ENCODE measurements at places on chromosomes 12 and 14.

- DNase-seq = no peak
Measured at GRCh38 chr12:120925740-120926563, 21.8 kb upstream of the SPPL3 start.

DNA sequence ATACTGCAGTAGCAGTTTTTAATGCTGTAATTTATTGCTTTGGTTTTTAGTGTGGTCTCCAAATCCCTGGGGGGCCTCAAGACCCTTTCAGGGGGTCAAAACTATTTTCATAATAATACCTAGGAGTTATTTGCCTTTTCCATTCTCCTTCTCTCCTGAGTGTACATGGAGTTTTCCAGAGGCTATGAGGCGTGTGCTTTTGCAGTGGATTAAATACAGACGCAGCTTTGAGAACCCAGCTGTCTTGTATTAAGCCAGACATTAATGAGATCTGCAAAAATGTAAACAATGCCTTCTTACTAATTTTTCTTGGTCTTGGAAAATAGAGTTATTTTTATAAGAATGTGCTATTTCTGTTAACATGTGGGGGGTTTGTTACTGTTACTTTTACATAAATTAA is 68.6 kb downstream of the SLC25A47 start:
- DNase-seq = no peak

DNA sequence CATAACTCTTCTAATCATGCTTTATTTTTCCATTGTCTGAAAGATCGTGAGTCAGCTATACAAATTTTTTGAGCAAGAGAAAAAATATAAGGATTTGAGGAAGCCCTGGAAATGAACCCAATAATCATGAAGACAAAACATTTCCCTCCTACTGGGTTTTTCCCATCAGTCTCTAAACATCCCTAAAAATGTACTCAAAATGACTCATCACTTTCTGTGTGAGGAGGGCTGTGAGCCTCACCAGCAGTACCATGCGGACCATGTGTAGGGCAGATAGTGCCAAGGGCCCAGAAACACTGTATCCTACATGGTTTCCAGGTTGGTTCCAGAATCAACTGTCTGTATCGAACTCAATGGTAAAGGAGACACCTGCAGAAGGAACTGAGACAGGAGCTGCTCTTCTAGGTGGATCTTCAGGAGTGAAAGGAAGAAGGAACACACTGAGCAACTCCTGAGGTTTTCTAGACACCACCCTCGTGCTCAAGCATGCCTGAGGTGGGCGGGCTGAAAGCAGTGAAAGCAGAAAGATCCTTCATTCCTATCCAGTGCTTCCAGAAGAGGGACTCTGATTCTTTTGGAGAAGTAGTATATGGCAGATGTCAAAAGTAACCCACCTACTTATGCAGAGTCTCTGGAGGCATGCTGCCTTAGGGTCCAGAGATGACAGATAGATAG is 48.6 kb upstream of the RHOJ start:
- no peak for DNase-seq

GRCh38 chr12:80862531-80862930 is 75.2 kb downstream of the LIN7A start:
- DNase-seq = no peak

- DNase-seq = no peak
Measured at GRCh38 chr12:115433014-115433634, 749.1 kb upstream of the TBX3 start.

DNA sequence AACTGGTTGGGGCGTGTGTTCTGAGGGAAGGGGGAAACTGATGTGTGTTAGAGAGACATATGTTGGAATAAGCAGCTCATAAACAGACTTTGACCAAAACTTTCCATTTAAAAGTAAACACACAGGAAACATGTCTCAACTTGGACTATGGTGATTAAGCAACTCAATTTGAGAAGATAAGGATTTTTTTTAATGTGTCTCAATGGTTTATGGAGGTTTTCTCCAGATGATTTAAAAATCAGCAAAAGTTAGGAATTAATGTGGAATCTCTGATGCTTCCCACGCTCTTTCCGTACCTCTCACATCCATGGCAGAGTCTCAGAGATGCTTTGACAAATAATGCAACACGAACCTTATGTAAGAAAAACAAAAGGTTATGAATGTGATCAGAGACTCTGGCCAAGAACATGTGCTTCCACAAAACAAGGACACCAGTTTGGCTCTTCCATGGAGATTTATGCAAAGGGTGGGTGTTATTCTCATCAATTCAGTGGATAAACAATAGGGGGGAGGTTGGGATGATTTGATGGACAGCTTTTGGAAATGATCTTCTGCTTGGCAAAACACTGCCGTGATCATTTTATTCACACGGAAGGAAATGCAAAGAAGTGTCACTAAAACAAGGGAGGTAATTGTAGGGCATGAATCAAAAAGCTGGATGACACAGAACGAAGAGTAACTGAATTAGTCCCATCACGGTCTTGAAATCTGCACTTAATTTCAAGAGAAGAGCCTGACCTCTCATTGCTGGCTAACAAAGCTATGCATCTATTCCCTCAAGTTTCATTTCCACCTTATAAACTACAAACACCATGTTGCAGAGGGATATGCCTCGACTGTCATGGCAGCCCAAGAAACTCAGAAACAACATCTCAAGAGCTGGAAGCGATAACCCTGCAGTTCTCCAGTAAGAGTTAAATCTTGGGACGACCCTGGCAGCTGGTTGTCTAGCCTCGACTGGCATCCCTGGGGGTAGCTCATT is 76.5 kb downstream of the FOXN3 start:
- no peak for DNase-seq

DNA sequence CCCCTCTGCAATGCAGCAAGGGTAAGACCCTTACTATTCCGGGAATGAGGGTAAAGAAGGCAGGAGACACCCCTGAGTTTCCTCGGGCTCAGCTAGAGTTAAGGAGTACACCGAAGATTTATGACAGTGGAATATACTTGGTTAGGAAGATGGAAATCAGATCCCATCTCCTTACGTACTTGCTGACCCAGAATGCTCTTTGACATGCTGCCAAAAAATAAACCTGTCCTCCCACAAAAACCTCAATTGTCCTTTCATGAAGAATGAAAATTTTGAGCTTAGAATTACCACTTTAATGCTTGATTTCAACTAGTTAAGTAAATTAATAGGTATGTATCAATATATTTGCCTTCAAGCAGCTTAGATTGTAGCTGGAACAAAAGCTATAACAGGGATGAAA is 99.5 kb downstream of the PRIMA1 start:
- no peak for DNase-seq

- no peak for DNase-seq
Measured at GRCh38 chr12:88437226-88437625, 143.0 kb downstream of the KITLG start.

DNA sequence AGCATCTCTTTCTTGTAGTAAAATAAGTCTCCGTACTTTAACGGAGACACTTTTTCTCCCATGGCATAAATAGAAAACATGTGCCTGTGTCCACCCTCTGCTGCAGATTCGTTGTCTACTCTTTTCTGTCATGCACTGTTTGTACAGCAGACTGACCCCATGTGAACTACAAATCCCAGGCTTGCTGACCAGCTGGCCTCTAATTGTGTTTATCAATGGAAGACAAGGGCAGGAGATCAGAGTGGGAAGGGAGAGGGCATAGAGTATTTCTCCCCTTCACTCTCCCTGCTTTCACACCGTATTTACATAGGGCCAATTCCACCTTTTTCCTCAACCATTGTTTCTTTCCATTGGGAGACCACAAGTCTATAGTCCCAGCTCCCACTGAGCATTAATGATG is 31.0 kb upstream of the TMTC2 start:
- DNase-seq = no peak

GRCh38 chr12:132276827-132277373 is 52.5 kb downstream of the GALNT9 start:
- DNase-seq = no peak

GRCh38 chr14:93039649-93040315 is 75.9 kb downstream of the ITPK1 start:
- DNase-seq = no peak
